ENCODE measurements at places on chromosomes 12 and 14. TPM values are rescaled to one million over a fixed set of nuclear protein-coding genes. Genes with fewer than 3 reads are reported as not detected.
A peak's percentile ranks its signal among the peaks of the same experiment; 100 is the strongest.

GRCh38 chr12:87233671-87234070 is 795.5 kb downstream of the C12orf50 start:
- no peak for DNase-seq

DNA sequence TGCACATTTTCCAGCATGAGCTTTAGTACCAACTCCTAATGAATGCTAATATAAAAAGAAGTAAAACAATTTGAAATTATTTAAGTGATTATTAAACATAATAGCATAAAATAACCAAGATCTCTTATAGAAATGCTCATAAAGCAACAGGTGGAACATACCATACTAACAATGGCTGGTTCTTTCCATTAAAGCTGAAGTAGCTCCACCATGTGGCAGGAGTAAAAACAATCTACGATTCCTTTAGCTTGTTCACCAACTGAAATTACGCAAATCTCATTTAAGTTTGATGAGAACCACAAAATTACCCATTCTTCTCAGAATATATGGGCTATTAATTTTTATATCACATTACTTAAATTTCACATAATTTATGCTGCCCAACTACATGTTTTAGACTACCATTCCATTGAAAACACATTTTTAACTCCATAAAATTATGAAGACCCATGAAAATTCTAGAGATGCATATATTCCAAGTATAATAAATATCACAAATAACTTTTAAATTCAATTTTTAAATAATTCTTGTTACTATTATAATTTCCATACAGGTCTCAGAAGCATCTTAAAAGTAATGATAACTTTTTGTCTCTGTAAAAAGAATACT is 213.6 kb downstream of the DAD1 start:
- peak; percentile 31 for DNase-seq

DNA sequence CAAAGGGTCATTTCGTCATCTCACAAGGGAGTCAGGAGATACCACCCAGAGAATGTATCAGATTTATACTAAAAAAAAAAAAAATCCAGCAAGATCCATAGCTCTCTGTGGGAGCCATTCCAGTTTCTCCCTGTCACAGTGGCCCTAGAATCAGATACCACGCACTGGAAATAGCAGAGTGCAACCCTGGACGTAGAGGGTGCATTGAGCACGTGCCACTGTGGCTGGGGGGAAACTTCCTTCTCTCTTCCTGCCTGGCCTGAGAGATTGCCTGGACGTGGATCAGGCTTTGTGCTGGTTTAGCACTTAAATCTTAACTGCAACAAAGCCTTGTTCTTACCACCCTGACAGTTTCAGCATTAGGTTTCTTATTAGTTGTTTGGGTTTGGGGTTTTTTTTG is 124.3 kb downstream of the FBXL14 start:
- DNase-seq, result no peak

- DNase-seq, result no peak
These were observed 60.9 kb downstream of the NAV3 start for GRCh38 chr12:77891518-77892147.

DNA sequence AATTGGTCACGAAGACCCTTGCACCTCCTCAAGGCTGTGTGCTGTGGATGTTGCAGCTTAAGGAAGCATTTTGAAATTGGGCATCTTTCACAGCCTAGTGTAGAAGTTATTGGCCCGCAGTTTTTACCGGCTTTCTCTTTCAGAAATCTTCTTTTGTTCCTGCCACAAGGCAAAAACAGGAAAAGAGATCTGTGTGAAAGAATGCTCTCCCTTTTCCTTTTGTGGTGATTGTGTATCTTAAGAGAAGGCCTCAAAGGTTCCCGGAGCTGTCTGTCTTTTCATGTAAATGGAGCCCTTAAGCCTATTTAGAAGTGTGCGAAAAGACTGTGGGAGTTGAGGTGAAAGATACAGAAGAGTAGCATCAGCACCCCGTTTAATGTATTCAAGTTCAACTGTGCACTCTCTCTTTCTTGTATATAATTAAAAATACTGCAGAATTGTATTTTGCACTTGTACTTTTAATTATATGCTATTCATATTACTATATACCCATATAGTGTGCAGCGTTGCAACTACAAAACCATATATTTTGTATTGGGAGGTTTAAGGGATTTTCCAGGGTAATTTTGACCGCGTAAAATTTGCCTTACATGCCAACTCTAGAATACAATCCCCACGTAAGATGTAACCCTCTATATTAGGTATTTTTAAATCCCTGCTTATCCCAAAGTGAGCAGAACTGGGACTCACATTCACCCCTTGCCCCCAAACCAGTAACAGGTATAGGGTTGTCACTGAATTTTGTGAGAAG is 441.7 kb downstream of the RAD51B start:
- DNase-seq, result no peak

DNA sequence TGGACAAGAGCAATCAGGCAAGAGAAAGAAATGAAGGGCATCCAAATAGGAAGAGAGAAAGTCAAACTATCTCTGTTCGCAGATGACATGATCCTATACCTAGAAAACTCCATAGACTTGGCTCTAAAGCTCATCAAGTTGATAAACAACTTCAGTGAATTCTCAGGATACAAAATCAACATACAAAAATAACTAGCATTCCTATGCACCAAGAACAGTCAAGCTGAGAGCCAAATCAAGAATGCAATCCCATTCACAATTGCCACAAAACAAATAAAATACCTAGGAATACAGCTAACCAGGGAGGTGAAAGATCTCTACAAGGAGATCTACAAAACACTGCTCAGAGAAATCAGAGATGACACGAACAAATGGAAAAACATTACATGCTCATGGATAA is 417.5 kb upstream of the ATP2B1 start:
- no peak for DNase-seq

Gene AREL1
- 34.3 TPM for total RNA-seq

Gene LRRC10
- not detected for total RNA-seq
